Skeletal muscle cell (primary cell): ENCODE measurements at places on chromosomes 4 and X.

DNA sequence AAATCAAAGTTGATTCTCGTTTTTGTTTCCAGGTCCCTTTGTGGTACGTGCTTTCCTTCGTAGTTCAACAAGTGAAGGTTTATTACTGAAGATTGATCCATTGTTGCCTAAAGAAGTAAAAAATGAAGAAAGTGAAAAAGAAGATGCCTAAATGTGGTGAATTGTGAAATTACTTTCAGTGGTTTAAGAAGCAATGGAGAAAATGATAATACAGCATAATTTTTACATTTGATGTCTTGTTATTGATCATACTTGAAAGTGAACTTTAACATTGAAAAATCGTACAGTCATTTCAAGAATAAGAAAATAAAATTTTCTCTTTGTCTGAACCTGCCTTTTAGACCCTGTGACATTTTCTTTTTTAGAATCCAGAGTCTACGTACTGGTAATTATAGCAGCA lies 89.8 kb downstream of the MRPL1 start:
- no peak for DNase-seq

GRCh38 chrX:150324919-150325318 lies 38.2 kb upstream of the MAMLD1 start:
- DNase-seq: no peak

GRCh38 chr4:186823989-186824388 lies 100.3 kb upstream of the FAT1 start:
- DNase-seq: no peak

- no peak for DNase-seq
These were observed 16.9 kb downstream of the GLRA2 start for GRCh38 chrX:14546190-14546589.

- no peak for DNase-seq
These were observed 132.1 kb downstream of the NSUN7 start for GRCh38 chr4:40881851-40882250.

DNA sequence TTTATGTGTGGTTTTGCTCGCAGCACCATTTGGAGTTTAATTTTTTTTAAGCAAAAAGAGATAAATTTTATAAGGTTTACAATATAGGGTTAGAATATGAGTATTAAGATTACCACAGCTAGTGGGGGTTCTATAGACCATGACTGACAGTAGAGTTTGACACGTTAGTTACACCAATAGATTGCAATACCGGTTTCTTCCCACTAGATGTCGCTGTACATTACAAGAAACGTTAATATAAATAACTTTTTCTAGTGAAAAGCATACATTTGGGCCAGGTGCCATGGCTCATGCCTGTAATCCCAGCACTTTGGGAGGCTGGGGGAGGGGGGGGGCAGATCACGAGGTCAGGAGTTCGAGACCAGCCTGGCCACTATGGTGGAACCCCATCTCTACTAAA lies 433.6 kb downstream of the MAGEB5 start:
- no peak for DNase-seq

DNA sequence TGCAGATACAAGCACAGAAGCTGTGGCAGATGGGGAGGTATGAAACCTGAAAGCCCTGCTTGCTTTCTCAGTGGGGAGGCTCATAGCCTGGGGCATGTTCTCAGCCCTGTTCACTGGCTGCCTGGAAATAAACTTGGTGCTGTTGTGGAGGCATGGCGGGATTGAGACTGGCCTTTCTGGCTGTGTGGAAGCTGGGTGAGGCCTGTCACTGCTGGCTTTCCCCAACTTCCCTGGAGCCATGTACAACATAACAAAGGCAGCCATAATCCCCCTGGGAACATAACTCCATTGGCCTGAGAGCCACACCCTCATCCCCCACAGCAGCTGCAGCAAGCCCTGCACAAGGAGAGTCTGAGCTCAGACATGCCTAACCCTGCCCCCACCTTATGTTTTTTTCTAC lies 237.7 kb upstream of the TLL1 start:
- no peak for DNase-seq

DNA sequence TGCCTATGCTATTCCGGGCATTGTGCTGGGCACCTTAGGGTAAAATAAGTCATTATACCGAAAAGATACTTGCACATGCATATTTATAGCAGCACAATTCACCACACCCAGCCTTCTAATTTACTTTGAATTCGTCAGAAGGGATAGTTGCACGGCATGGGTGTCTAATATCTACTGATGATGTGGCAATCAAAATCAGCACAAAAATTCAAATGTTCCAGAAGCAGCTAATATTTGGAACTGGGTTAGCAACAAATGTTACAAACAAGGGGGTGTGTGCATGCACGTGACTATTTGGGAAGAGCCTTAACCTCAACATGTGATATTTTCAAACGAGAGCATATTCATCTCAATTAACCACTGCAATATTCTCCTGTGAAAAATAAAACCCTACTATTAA lies 79.7 kb upstream of the PRSS48 start:
- no peak for DNase-seq

GRCh38 chrX:70096052-70096451 lies 33.8 kb downstream of the OTUD6A start:
- no peak for DNase-seq

DNA sequence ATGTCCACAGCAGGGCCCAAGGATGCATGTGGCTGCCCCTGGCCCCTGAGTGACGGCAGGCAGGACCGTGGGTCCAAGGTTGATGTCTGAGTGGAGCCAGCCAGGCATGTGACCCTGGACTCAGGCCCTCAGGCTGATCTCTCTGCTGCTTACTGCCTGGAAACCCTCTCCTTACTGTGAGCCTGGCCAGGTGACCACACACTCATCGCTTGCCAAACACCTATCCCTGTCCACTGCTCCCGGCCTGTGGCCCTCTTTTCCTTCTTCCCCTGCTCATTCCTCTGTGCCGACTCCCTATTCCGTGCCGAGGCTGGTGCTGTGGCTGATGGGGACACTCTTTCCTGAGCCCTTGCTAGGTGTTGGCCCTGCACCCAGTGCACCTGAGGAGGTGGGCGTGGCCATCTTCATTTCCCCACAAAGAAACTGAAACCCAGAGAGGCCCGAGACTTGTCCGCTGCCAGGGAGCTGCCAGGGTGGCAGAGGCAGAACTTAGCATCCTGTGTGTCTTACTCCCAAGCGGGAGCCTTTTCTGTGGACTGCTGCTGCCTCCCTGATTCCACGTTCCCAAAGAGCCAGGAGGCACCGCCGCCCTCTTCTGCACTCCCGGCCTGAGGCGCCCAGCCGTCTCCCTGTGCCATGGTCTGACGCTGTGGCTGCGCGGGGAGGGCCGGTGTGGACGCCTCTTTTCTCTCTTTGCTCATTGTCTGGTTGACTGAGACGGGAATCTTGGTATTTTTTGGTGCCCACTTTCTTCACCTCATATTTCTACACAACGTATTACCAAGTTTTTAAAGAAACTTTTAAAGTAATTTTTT lies 11.2 kb upstream of the RNF4 start:
- no peak for DNase-seq
